Hepatic stellate cell (primary cell): ENCODE measurements at places on chromosomes 7 and 10.

DNA sequence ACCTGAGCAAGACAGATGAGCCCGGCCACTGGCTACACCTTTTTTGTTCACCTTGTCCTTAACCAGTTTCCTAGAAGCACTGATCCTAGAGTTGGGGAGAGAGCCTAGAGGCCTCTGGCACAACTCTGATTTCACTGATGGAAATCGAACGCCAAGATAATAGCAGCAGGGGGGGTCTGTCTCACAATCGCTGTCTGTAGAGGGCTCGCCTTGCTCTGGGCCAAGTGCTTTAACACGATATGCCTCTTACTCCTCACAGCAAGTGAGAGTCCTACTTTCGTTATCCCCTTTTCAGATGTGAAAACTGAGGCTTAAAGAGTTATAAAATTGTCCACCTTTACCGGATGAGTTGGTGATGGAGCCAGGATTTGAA is 472 bp downstream of the RASSF4 start:
- no peak for DNase-seq

DNA sequence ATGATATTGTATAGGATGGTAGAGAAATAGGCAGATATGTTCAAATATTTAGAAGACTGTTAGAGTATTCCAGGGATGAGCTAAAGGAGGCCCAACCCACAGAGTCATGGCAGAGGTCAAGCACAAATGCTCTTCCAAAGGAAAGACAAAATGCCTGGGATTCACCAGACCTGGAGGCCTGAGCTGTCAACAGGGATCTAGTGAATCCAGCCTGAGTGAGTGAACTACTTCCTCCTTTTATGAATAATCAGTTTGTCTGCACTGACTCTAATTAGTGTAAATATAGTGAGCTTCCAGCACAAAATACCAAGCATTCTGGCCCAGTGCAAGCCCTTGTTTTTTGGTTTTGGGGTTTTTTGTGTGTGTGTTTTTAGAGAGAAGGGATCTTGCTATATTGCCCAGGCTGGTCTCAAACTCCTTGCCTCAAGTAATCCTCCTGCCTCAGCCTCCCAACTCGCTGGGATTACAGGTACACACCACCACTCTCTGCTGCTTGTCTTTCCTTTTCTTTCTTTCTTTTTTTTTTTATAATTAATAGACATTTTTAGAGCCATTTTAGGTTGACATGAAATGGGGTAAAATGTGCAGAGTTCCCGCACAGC is 244.4 kb downstream of the SKIDA1 start:
- DNase-seq: no peak

- no peak for DNase-seq
These were observed 20.4 kb upstream of the DPYSL4 start for GRCh38 chr10:132166216-132166950.

GRCh38 chr10:97399843-97400545 is 1.1 kb downstream of the RRP12 start:
- peak; percentile 53 for DNase-seq

GRCh38 chr10:4361581-4361980 is 464.4 kb upstream of the AKR1E2 start:
- no peak for DNase-seq

DNA sequence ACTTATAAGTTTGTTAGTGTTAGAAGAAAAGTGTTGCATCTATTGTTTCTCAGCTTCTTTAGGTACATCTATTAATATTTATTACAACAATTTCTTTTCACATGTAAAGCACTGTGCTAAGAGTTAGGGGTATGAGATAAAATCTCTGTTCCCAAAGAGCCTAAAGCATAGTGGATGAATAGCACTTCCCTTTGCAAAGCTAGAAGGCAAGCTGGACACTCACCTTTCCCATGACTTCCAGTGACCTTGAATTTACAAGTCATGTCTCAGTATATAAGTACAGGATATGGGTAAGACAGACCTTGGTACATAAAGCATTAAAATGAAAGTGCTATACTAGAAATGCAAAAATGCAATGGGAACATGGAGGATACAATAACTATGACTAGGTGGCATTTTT is 8.7 kb downstream of the CNNM1 start:
- no peak for DNase-seq

DNA sequence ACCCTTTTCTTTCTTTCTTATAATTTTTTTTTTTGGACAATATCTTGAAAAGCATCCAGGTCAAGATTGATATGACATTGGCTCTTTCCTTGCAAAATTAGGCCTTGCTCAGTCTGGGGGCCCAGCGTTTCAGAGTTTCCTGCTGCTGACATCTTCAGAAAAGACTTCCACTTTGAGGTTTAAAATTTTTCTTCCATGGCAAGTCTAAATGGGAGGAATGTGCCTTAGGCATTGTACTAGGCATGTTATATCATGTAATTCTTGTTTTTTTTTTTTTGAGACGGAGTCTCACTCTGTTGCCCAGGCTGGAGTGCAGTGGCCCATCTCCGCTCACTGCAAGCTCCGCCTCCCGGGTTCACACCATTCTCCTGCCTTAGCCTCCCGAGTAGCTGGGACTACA is 48.9 kb upstream of the PDZD8 start:
- DNase-seq: no peak

DNA sequence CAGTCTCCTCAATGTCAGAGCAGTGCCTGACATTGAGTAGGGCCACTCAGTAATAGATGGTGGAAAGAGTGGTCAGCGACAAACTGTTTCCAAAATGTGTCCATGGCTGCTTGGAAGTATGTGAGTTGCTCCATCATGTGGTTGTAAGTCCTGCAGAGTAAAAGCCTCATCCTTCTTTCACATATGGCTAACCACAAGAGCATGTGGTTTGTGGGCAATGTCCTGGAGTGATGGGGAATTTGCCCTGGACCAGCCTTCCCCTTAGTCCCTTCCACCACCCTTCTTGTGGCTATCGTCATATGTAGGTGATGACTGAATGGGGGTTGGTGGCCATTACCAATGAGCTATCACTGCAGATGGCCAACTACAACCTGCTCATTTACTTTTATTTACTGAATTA is 33.0 kb upstream of the PLXNA4 start:
- DNase-seq: no peak

GRCh38 chr10:86520871-86521677 is 518 bp downstream of the WAPL start:
- DNase-seq: peak; percentile 81

- DNase-seq: peak; percentile 21
These were observed 188.6 kb downstream of the ETV1 start for GRCh38 chr7:13800694-13801448.

- no peak for DNase-seq
These were observed 147.9 kb upstream of the MYO3A start for GRCh38 chr10:25786161-25786560.

- peak; percentile 58 for DNase-seq
These were observed 64.6 kb upstream of the KCNMA1 start for GRCh38 chr10:77702166-77702565.

GRCh38 chr10:123835575-123835974 is 56.0 kb downstream of the CPXM2 start:
- no peak for DNase-seq

GRCh38 chr7:34373940-34374339 is 284.1 kb upstream of the NPSR1 start:
- DNase-seq: no peak

DNA sequence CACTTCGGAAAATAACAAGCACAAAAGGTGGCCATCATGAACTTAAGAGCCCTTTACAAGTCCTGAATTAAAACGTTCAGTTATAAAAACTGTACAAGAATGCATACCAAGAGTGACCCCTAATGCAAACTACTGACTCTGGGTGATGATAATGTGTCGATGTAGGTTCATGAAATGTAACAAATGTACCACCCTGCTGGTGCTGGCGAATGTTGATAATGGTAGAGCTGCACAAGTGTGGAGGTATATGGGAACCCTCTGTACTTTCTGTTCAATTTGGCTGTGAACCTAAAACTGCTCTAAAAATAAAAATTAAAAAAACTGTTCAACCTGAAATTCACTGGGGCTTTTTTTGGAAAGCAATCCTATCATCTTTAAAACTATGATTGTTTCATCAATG is 3.3 kb downstream of the FAM133B start:
- no peak for DNase-seq

- DNase-seq: no peak
These were observed 183.6 kb upstream of the DGKB start for GRCh38 chr7:15086131-15086611.

- no peak for DNase-seq
These were observed 37.6 kb upstream of the AGBL3 start for GRCh38 chr7:134948736-134949135.

DNA sequence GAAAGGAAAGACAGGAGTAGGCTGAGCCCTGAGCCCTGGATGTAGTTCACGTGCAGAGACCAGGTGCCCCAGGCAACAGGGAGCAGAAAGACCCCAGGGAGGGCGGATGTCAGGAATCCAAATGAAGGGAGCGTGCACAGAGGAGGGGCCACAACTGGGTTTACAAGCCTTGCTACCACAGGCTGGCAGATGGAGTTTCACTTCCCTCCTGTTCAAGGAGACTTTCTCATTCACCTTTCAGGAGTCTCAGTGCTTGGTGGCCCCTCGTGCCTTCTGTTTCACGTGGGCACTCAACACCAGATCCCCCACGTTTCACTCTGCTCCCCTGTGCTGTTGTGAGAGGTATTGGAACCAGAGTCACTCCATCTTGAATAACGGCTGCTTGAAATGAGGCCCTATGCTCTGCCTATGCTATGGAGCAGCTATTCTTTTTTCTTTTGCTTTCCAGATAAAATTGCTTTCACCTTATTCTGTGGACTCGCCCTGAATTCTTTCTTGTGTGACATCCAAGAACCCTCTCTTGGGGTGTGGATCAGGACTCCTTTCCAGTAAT is 601.4 kb upstream of the IGFBP3 start:
- no peak for DNase-seq

- no peak for DNase-seq
These were observed 29.7 kb downstream of the ZFAND2A start for GRCh38 chr7:1130021-1130990.

DNA sequence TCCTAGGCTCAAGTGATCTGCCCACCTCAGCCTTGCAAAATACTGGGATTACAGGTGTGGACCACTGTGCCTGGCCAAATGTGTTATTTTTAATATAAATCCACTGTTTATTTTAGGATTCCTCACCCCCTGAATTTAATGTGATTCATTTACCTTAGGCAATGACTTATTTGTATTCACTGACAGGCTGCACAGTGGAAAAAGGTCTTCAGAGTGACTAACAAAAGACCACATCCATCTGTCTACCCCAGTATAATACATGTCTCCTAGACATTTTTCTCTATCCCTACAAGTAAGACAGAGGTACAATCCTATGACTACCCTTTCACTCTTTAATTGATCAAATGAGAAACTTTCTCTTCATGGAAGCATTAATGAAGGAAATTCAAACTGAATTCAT is 230.2 kb downstream of the AHR start:
- no peak for DNase-seq

DNA sequence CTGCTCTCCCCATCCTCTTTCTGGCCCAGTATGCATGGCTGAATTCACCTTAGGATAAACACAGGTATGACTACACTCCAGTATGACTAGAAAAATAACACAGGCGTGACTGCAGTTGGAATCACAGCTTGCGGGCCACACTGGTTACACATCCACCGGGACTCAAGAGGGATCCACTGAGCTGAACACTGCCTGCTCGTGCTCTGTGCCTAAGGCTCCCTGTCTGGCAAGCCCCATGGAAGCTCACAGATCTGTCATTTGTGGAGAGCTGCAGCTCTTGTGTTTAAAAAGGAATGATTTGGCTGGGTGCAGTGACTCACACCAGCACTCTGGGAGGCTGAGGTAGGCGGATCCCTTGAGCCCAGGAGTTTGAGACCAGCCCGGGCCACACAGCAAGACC is 26.8 kb downstream of the VOPP1 start:
- peak; percentile 47 for DNase-seq

DNA sequence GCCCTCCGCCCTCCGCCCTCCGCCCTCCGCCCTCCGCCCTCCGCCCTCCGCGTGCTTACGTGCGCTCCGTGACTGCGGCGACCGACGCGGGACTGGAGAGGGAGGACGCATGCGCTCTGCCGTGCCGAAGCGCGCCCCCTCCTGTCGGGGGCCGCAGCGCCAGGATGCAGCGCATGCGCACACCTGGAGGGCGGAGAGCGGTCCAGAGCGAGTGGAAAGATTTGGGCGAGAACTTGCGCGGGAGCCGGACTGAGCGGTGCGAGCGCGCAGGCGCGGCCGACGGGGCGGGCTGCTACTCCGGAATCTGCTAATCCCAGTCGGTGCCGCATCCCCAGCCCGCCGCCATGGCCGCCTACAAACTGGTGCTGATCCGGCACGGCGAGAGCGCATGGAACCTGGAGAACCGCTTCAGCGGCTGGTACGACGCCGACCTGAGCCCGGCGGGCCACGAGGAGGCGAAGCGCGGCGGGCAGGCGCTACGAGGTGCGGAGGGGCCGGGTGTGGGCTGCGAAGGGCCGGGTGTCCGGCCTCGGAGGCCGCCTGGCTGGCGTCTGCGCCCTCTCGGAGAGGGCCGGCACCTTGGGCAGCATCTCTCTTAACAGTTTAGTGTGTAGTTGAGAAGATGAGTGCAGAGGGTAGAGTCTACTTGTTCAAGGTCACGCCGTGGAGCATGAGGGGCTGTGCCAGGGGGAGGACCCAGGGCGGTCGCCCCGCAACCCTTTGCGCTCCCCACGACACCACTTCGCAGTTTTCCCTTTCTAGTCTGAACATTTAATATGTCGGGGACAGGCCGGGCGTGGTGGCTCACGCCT is at the start of gene PGAM1:
TSS of gene PGAM1 (plus strand) at position 228 of the 812 bp plus-strand sequence. CDS start at position 345, 117 bp downstream.
- peak; percentile 100 for DNase-seq

DNA sequence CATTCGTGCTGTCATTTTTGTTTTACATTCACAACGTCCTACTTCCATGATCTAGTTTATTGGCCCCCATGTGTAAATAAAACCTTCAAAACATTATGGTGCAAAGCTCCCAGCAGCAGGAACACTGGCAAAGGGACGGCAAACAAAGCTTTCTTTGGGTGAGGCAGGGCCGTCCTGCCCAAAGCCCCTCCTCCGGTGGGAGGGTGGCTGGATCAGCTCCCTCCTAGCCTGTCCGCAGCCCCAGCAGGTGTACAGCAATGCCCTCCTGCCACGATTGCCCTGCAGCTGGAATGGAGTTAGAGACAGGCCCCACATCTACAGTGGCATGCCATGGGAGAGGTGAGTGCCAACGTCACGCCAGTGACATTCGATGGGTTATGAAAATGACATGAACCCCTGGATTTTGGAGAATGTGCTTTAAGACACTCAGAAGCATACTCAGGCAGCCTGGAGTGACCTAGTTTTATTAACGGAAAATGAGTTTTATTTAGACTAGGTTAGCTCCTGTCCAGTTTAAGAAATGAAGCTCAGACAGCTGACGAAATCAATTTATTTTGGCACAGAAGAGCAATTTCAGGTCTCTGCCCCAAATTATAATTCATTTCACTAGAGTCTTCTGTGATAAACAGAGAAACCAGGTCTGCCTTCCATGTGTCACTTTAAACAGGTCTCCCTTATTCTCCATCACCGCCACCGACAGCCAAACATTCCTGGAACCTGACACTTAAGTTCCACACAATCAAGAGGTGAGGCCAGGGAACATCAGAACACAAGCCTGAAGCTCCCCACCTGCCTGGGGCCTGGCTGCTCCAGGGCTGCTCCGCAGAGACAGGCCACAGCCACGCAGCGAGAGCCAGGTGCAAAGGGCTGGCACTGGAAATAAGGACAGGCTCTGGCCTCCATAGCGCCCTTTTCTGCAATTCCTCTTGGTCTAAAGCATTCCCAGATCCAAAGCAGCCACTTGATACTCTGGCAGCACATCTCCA is 50.1 kb downstream of the VOPP1 start:
- DNase-seq: no peak

GRCh38 chr7:128206747-128207500 is 34.2 kb upstream of the LEP start:
- DNase-seq: no peak

GRCh38 chr7:99042957-99043356 is 101.0 kb downstream of the SMURF1 start:
- DNase-seq: no peak

GRCh38 chr10:91105269-91105668 is 115.2 kb upstream of the PCGF5 start:
- DNase-seq: no peak
